ENCODE measurements at places on chromosomes 12 and 14.

DNA sequence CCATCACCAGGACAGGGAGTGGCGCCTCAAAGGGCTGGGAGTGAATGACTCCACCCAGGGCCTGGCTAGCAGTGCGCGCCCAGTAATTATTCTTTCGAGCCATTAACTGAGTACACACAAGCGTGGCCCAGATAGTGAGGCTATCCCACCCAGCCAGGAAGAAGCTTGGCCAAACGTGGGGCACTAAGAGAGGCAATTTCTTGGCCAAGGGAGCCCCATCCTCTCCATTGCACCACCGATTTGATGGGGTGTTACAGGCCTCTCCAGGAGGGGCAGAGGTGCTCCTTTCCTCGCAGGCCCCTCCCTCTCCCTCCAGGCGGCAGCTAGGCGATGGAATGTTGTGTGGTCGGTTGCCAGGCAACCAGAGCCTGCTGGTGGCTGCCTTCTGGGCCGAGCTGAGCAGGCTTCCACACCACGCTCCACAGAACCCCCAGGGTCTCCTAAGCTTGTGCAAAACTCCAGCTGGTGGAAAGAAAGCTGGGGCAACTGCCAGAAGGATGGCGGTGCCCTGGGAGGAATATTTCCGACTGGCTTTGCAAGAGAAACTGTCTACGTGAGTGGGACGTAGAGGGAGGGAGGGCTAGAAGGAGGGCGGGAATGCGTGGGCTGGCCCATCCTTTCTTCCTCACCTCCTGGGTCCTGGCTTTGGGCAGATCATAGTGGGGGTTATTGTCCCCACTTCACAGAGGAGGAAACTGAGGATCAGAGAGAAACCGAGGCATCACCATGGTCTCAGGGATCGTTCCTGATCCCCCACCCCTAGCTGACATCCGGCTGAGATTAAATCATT lies at the start of gene CFAP73:
Gene CFAP73, plus strand, starts transcription at position 364 of the 790 bp plus-strand sequence. Its CDS starts 134 bp downstream, at position 498.
- no peak for DNase-seq

DNA sequence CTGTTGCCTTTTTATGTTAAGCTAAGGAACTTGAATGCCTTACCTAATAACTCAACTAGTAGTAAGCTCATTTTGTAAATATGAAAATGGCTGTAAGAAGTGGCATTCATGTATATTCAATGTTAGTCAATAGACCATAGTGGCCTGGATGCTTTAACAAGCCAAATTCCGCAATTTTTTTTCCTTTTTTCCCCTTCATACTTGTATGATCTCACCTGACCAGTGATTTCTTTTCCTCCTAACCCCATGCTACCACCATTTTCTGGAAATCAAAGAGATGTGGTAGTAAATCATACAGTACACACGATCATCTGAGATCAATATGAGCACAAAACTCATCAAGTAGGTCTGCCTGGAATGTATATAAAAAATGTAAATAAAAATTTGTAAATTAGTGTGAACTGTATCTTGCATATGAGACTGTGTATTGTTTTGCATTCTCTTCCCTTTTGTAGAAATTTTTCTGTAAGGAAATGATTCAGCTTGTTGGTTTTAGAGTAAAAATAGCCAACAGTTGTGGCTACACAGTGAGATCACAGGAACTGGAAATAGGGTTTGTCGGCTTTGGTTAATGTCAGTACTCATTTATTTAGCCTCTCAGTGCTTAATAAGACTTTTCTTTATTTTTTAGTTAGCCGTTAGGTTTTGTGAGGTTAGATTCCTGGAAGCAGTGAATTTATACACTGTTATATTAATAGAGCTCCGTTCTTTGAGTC lies 62.5 kb downstream of the ETNK1 start:
- DNase-seq = no peak

DNA sequence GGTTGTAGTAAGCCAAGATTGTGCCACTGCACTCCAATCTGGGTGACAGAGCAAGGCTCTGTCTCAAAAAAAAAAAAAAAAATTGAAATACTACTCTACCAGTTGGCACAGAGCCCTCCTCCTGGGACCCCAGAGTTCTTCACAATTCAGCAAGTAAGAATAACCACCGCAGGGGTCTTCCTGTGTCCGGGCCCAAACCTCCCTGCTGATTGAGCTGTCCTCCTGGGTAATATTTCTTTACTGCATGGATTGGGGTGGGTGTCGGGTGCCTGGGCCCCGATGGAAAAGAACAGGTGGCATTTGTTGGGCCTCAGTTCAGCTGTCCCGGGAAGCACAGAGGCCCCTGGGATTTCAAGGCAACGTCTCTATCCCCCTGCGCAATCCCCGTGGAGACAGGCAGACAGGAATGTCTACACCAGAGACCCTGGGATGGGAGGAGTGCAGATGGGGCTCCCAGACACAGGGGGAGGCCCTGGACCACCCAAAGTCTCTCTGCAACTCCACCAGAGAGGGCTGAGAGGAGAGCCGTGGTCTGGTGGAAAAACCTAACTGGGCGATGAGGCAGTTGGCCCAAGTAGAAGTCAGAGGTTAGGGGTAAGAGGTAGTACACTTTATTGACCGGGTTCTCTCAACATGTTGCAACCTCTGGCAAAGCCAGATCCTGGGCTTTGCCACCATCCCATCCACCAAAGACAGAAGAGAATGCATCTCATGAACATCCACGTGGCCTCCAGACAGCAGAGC lies 32.7 kb upstream of the VPS37B start:
- DNase-seq = no peak

DNA sequence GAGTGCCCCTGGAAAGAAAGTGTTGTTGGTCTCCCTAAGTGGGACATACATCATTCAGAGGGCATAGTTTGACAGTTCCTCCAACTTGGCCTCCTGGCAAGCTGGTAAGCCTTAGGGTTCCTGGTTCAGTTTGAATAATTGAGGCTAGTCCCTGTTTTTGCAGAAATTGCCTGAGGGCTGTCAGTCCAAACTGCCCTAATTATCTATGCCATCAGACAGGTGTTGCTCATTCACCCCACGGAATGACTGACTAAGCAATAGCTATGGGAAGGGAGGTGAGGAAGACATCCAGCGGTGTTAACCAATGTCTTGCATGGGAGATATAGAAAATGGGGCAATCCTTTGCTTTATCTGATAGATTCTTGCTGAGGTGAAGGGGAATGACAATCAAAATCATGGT lies 37.6 kb downstream of the SPTSSA start:
- DNase-seq = no peak

DNA sequence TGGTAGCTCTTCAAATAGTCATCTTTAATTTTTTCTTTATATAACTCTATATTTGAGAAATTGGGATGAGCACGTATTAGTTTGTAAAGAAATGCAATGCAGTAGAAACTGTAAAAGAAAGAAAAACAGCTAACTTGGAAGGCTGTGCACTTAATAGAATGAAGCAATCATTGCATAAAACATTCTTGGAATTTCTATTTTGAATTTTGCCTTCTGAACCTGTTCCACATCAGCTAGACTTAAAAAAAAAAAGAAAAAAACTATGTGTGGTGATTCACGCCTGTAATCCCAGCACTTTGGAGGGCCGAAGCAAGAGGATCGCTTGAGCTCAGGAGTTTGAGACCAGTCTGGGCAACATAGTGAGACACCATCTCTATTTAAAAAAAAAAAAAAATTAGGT lies 29.4 kb downstream of the SCN8A start:
- DNase-seq = no peak
